ENCODE measurements at places on chromosomes 2 and 18.

GRCh38 chr2:204726831-204727230, 181.6 kb downstream of the PARD3B start:
- DNase-seq = no peak

GRCh38 chr2:54741250-54741649, 17.8 kb downstream of the EML6 start:
- no peak for DNase-seq

DNA sequence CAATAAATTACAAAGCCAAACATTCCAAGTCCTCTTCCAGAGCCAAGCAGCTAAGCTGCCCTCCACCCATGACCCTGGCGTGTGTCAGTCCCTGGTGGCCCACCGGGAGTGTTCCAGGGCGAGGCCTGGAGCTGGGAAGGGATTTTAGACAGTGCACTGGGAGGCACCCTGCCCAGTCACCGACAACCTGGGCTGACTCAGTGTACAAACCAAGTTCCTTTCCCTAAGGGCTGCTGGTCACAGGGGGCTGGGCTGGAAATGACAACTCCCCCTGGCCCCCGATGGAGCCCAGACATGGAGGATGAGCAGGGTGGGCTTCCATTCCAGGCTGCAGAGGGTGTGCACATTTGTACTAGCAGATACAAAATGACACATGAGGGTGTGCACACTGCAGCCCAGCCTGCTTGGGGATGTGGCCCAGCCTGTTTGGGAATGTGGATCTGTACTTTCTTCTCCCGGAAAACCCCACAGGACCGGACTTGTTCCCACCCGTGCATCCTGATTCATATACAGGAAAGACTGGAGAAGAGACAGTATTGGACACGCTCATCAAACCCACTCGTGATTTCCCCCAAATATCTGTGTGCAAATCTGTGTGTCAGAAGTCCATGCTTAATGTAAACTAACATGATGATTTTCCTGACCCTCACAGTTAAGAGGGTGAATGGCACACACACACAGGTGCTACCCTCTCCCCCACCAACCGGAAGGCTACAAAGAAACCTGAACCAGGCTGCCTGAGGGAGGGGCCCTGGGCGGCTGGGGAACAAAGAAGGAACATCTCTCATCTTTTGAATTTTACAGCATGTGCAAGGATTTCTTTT, 58.9 kb downstream of the NDUFA10 start:
- no peak for DNase-seq

DNA sequence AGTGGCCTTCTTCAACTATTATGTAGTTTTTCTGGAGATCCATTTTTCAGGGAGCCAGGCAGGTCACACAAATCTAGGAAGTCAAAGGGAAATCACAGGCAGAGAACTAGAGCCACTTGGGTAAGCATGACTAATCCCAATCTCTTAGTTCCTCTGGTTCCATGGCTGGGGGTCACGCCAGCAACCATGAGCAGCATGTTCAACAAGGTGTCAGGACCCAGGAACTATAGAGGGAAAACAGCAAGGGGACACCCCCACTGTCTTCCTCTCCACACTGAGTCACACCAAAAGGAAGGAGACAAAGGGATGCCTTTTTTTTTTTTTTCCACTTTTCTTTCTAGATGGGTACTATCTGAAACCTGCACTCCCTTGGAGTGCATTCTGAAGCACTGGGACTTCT, 250.9 kb downstream of the OTX1 start:
- no peak for DNase-seq

DNA sequence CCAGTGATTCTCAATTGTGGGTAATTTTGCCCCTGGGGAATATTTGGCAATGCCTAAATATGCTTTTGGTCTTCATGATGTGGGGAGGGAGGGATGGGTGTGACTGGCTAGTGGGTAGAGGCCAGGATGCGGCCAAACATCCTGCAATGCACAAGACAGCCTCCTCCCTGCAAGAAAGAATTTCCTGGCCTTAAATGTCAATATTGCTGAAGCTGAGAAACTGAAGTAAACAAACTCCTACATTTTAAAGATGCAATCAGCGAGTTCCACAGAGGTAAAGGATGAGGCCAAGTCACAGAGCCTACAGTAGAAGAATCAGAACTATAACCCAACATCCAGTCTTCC, 272.9 kb upstream of the EPHA4 start:
- DNase-seq = no peak

- DNase-seq = peak; percentile 10
Measured at GRCh38 chr2:69386360-69386759, 667 bp downstream of the GFPT1 start.

- no peak for DNase-seq
Measured at GRCh38 chr2:119741868-119742267, 17.9 kb upstream of the PTPN4 start.

DNA sequence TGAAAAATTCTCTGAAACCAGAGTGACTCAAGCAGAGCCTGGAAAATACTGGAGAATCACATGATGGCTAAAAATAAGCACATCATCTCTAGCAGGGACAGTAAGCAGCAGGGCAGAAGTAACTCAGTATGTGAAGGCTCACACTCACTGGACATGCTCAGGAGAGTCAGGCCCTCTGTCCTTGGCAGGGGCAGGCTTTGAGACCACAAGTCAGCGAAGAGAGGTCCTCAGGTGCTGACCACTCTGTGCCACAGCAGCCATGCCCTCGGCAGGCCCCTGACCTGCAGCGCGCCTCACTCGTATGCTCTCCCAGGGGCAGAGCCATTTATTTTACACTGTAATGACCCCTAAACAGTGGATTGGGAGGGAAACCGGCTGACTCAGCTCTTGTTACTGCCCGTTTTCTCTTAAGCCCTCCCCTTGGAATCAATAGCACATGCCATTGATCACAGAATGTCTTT, 76.8 kb downstream of the MAPRE2 start:
- DNase-seq = no peak

- DNase-seq = no peak
Measured at GRCh38 chr2:213018340-213018901, 133.0 kb downstream of the IKZF2 start.

- DNase-seq = no peak
Measured at GRCh38 chr18:72235422-72235821, 308.7 kb downstream of the CBLN2 start.
